ENCODE measurements at places on chromosomes 7 and 10. TPM values are rescaled to one million over a fixed set of nuclear protein-coding genes. Genes with fewer than 3 reads are reported as not detected.

DNA sequence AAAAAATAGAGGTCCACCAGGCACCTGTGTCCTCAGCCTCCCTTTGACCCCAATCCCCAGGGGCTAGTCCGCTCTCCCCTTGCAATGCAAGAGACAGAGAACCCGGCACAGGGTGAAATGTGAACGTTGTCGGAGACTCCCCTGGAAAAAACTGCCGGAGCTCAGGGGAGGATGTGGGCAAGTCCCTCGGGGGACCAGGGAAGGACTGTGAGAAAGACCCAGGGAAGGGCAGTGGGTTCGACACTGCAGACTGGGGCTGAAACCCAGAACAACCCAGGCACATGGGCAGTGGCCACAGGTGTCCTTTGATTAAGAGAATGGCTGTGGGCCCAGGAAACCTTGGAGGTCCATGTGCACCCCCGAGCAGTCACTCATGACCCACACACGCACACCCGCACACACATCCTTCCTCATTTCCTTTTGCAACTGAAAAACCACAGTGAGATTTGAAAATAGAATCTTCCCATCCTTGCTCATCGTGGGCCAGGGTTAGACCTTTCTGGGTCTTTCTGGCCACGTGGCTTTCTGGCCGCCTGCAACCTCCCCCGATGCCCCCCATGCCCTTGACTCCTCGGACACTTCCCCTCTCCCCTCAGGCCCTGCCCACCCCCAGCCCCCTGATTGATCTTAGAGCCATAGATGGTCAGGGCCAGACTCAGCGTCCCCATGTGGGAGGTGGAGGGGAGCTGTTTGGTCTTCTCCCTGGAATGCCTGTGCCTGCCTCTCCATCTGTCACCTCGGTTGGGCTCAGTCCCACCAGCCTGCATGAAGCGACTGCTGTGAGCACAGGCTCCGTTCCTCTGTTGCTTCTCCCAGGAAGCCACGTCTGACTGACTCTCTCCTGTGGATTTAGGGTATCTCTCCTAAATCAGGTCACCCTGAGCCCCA lies 7.9 kb downstream of the LAT2 start:
- no peak for DNase-seq

GRCh38 chr7:17408904-17409290 lies 110.4 kb downstream of the AHR start:
- no peak for DNase-seq

DNA sequence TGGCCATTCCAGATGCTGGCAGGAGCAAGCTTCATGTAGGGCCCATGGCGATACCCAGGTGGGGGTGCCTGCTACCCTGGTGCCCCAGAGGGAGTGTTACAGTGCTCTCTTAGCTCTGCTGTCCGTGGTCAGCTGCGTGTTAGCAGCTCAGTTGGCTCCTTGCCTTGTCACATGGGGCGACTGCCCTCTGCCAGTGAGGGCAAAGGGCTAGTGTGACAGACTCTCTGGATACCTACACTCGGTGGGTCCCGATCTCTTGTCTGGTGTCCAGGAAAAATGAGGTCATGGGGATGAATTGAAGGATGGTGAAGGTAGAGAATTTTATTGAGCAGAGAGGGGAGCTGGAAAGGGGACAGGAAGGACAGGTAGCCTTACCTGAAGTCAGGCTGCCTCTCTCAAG lies 152.2 kb downstream of the CYP26A1 start:
- DNase-seq: no peak

GRCh38 chr10:109945473-109946177 lies 22.3 kb upstream of the XPNPEP1 start:
- no peak for DNase-seq

DENND2A gene
- not detected for total RNA-seq

TET1 gene
- total RNA-seq: 0.23 TPM

EFCAB10 gene
- total RNA-seq: not detected
